ENCODE measurements at places on chromosomes 1 and 21. TPM values are rescaled to one million over a fixed set of nuclear protein-coding genes. Genes with fewer than 3 reads are reported as not detected.
A peak's percentile ranks its signal among the peaks of the same experiment; 100 is the strongest.

DNA sequence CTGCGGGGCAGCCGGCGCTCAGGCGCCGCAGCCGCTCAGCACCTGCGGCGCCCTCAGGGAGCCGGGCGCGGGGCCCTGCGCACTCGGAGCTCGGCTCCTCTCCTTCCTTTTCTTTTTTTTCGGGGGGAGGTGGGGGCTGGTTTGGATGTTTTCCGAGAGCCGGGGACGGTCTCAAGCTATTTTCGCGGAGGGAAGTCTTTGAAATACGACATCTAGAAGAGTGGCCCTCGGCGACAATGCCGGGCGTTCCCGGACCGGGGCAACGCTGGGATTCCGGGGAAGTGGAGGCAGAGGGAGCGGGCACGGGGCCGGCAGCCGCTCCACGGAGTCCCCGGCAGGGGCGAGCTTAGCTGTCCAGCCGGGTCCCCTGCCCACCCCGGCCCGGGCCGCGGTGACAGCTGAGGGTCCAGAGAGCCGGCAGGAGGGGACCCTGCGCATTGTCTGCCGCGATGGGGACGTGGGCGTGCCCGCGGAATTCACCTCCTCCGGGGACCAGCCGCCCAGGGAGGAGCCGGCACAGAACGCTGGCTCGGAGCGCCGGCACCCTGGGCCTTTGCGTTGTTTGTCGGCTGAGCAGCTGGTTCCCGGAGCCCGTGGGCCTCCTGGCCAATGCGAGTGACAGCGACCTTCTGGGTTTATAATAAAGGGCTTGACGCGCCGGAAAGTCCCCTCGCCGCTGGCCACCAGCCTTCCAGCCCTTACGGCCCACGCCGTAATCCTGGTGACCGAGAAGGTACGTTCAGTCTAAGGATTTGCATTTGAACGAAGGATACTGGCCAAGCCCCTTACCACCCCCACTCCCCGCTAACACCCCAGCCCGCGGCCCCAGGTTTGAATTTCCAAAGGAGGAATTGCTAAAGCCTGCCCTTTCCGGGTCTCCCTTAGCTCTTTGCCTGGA is 582 bp downstream of the SLC37A1 start:
- DNase-seq = peak; percentile 82

GRCh38 chr1:226676381-226676780 is 62.7 kb downstream of the ITPKB start:
- DNase-seq = no peak

GRCh38 chr1:36383240-36383639 is 2.5 kb downstream of the STK40 start:
- DNase-seq = no peak

DNA sequence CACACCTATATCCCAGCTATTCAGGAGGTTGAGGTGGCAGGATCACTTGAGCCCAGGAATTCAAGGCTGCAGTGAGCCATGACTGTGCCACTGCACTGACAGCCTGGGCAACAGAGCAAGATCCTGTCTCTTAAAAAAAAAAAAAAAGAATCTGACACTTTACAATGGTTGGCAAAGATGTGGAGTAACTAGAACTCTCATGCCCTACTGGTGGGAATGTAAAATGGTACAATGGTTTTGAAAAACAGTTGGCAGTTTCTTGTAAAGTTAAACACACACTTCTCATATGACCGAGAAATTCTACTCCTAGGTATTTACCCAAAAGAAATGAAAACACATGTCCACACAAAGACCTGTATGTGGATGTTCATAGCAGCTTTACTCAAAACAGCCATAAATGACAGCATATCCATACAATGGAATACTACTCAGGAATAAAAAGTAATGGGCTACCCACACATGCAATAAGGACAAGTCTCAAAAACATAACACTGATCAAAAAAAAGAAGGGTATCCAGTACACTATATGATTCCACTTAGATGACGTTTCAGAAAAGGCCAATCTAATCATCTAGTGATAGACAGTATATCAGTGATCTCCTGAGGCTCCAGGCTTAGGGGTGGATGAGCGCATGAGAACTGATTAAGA is 58.1 kb downstream of the HLCS start:
- no peak for DNase-seq

- DNase-seq = no peak
Measured at GRCh38 chr1:245825128-245825901, 670.5 kb downstream of the KIF26B start.

DNA sequence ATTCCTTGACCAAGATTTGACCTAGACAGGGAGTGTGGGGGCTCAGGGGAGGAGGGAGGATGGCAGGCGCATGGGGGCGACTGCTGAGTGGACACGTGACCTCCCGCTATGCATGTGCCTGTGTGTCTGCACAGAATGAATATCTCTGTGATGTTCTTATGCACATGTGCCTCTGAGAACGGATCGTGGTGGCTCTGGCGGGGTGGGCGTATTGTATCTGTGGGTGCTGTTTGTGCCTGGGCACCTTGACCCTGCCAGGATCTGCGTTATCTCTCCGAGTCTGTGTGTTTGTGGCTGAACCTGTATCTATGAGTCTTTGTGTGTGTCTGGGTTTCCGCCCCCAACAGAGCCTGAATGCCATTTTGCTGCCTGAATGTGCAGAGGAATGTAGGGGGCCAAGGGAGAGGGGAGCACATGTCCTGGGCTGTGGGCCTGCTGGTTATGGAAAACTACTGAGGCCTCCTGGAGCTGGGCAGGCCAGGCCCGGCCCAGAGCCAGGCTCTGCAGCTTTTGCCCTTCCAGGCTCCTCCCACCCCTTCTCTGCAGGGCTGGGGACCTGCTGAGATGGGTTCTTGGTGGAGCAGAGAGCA is 102.5 kb downstream of the EBNA1BP2 start:
- DNase-seq = no peak

The RNU1-1 gene
- total RNA-seq = 4,572 TPM

DNA sequence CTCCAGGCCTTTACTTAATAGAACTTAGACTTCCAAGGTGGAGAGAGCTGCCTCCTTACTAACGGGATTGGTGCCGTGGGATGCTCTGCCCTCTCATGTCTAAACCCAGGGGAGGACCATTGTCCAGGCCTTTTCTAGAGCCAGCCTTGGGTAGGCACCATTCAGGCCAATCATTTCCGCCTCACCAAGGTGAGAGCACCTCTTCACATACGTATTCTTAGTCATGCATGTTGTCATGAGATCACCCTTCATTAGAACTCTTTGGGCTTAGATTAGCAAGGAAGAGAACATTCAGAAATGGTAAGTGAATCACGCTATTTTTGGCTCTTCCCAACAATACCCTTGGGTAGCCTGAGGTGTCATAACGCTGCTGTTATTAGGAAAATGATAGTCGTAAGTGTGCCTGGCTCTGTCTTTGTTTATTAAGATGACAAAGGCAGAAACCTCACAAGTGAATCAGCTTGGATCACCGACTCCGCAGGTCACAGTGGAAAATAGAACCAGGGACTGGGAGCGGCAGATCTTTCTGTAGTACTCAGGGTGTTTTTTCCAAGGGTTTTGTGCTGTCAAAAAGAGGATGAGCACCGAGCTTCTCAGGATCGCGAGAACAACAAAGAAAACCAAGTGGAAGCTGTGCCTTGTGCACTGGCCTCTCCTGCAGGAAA is 55.0 kb downstream of the HUNK start:
- DNase-seq = no peak

The TMPRSS15 gene
- total RNA-seq = not detected

The S100A7 gene
- total RNA-seq = not detected

Data from Right ventricle myocardium inferior (tissue), 1 donor.